ENCODE measurements at places on chromosomes 7 and 10.

- no peak for DNase-seq
Measured at GRCh38 chr10:132249824-132250375, 57.9 kb downstream of the STK32C start.

DNA sequence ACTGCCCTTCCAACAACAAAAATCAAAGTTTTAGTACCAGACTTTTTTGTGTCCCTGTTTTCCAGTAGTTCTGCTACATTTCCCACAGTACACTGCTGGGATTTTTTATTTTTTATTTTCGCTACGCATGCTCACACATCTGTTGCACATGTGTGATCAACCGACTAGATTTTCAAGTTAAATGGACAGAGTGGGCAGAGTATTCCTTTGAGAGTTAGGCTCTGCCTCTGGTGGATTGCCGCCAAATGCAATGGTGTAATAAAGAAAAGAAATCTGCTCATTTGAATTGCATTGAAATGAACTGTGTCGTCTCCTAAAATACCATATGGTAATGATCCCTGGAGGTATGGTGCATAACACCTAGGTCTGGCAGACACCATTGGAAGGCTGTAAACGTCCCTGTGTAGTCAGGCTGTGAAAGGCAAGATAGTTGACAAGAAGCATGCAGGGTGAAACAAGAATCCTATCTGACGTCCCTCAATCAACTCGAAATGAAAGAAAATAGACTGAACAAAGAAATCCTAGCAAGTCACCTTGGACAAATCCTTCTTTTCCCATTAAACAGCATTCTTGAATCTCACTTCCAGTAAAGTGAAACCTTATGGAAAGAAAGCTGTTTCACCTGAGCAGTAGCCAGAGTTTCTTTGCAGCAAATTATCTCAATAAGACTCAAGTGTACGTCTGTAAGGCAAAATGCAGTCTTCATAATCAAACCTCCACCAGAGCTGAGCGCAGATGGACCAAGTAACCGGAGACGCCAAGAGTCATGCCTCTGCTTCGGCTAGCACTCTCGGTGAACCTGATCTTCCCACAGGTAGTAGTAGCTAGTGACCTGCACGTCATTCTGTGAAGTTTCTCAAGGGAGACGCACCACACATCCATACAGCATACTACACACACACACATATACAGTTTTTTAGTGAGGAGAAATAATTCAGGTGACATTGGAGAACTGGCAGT lies 357.3 kb downstream of the CRPPA start:
- DNase-seq: no peak

DNA sequence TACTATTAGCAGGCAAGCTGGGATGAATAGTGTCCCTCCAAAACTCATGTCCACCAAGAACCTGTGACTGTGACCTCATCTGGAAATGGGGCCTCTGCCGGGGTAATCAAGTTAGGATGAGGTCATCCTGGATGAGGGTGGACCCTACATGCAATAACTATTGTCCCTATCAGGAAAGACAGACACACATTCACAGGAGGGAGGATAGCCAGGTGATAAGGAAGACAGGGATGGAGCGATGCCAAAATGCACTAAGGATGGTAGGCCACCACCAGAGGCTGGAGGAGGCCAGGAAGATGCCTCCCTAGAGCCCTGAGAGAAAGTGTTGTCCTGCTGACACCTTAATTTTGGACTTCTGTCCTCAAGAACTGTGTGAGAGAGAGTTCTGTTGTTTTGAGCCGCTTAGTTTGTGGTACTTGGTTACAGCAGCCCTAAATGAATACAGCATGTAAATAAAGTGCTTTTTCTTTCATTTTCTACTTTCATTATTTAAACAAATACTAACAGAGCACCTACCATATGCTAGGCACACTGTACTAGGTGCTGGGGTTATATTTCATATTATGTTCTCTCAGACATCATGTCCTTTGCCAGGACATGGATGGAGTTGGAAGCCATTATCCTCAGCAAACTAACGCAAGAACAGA lies 111.9 kb downstream of the USP6NL start:
- no peak for DNase-seq

- DNase-seq: no peak
Measured at GRCh38 chr10:117239051-117239450, 1.9 kb upstream of the SLC18A2 start.

GRCh38 chr7:28685644-28686417 lies 272.3 kb downstream of the TRIL start:
- peak; percentile 72 for DNase-seq

GRCh38 chr10:73554721-73555120 lies 36.4 kb downstream of the USP54 start:
- DNase-seq: no peak

GRCh38 chr7:92691578-92691977 lies 101.4 kb upstream of the FAM133B start:
- peak; percentile 86 for DNase-seq
